Ecto neural progenitor cell (in vitro differentiated cells): ENCODE measurements at places on chromosomes 1 and 21.

- DNase-seq = no peak
Observed at GRCh38 chr1:42288311-42288985, 46.6 kb downstream of the FOXJ3 start.

GRCh38 chr1:168732736-168733135 lies 3.7 kb upstream of the DPT start:
- no peak for DNase-seq

GRCh38 chr1:21337454-21337927 lies 47.2 kb upstream of the ECE1 start:
- DNase-seq = no peak

- no peak for DNase-seq
Observed at GRCh38 chr1:184499616-184500015, 112.8 kb downstream of the C1orf21 start.

DNA sequence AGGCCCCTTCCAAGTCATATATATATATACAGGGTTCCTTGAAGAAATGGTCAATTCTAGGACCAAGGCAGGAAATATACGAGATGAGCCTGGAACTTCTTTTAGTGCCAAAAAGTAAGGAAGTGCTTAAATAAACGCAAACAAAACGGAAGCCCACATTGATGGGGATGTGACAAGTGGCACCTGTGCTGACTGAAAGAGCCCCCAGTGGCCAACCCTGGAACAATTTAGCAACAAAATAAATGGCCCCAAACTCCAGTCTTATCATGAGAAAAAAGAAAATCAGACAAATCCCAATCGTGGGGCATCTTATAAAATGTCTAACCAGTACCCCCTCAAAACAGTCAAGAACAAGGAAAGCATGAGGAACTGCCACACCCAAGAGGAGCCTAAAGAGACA lies 17.7 kb downstream of the PLA2G5 start:
- no peak for DNase-seq

GRCh38 chr1:187306710-187307415 lies 478.1 kb downstream of the PLA2G4A start:
- no peak for DNase-seq

- no peak for DNase-seq
Observed at GRCh38 chr1:231507476-231508355, 20.8 kb upstream of the TSNAX start.

- no peak for DNase-seq
Observed at GRCh38 chr1:231557898-231558707, 29.6 kb downstream of the TSNAX start.

GRCh38 chr1:238772322-238772721 lies 614.0 kb upstream of the CHRM3 start:
- no peak for DNase-seq
